ENCODE measurements at places on chromosomes 6 and 20.

DNA sequence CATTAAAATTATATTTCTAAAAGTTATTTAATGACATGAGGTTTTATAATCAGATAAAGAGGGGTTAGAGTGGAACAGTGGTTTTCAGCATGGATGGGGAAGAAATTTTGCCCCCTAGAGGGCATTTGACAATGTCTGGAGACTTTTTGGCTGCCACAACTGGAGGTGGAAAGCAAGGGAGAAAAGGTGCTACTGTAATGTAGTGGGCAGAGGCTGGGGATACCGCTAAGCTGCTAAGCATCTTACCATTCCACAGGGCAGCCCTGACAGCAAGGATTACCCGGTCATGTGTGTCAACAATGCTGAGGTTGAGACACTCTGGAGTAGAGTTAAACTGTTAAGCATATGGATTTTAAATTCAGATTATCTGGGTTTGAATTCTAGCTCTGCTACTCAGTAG is 52.9 kb upstream of the FABP7 start:
- no peak for DNase-seq

DNA sequence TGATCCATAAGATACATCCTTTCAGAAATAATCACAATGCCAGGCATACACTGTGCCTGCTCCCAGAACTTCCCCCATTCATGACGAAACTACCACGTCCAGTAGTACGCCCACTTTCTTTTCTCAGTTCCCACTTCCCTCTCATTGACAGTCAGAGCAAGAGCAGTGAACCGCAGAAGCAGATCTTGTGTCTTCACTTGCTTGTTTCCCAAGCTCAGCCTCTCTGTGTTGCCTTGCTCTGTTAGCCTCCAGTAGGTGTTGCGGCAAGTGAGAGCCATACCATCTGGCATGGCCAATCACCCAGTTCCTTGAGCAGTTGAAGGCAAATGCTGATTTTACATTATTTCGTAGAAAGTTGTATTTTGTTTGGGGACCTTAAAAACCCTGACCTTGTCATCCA is 11.7 kb downstream of the UST start:
- no peak for DNase-seq

DNA sequence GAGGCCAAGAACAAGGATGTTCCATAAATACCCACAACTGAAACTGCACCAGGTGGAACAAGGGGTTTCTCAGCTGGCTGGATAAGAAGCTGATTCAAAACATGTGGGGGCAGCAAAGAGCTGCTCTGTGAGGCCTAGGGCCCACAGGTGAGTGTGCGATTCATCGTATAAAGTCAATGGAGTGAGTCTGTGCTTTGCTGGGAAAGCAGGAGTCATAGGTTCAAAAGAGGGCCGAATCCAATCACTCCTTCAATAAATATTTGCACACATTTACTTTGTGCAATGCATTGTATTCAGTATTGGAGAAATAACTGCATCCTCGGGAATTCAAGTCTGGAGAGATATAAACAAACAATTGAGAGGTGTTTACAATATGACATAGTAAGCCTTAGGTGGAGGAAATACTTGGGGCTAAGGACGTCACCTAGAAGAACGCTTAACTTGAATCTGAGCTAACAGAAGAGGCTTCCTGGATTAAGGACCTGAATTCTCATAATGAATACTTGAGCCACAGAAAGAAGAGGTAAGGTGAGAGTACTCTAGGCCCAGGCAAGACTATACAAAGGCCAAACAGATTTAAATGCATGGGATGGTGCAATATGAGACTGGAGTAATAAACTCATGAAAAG is 83.7 kb upstream of the TMEM30A start:
- no peak for DNase-seq

DNA sequence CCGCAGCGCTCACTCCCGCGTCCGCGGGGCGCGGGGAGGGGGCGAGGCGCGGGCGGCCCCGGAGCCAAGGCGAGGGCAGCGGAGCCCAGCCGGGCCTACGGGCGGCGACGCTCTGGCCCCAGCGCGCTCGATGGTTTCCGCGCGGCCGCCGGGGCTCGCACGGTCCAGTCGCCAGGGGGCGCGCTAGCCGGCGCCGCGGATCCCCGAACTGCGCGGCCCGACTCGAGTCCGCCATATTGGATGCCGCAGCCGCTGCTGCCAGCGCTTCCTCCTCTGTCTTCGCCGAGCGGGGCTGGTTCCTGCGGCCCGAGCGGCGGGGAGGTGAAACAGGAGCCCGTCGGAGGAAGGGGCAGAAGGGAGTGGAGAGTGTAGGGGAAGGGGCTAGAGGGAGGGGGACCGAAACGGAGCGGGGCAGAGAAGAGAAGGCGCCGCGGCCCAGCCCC is at the start of gene SCAF8:
SCAF8 (plus strand) TSS at position 234 of the 443 bp plus-strand sequence. CDS start 485 bp downstream, outside the sequence.
- DNase-seq: peak; percentile 60

DNA sequence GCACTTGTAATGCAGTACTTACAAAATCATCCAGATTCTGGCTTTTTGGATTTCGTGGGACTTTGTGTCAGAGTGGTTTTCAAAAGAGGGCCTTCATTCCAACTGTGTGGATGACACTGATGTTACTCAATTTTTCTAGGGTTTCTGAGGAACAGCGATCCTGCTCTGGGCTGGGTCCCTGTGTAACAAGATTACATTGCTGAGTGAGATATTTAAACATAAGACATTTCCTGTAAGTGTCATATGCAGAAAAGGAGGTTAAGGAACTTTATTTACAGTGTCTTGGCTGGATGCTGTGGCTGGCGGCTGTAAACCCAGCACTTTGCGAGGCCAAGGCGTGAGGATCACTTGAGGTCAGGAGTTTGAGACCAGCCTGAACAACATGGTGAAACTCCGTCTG is 6.7 kb downstream of the ZFAND3 start:
- DNase-seq: no peak

DNA sequence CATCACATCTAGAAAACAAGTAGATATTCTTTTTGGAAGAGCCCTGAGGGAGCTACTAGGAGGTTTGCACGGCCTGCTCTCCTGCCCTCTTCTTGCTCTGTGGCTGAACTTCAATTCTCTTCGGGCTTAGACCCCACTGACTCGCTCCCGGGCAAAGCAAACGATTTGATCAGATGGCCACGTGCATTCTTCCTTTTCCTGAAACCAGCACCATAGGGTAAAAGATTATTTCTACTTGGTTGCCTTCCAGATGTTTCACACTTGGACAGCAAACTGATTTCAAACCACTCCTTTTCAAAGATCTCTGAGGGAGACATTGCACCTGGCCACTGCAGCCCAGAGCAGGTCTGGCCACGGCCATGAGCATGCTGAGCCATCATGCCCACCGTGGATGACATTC is at the start of gene SLC22A1:
SLC22A1 (plus strand) TSS at position 258 of the 400 bp plus-strand sequence; CDS start at position 379, 121 bp downstream.
- DNase-seq: no peak
